ENCODE measurements at places on chromosomes 12 and 14.
A peak's percentile ranks its signal among the peaks of the same experiment; 100 is the strongest.

- no peak for DNase-seq
These were observed 46.2 kb downstream of the PAWR start for GRCh38 chr12:79644274-79645234.

- DNase-seq: peak; percentile 13
These were observed 1.6 kb upstream of the PAX9 start for GRCh38 chr14:36659822-36660735.

GRCh38 chr14:68506645-68507419, 286.0 kb downstream of the ZFP36L1 start:
- peak; percentile 51 for DNase-seq

DNA sequence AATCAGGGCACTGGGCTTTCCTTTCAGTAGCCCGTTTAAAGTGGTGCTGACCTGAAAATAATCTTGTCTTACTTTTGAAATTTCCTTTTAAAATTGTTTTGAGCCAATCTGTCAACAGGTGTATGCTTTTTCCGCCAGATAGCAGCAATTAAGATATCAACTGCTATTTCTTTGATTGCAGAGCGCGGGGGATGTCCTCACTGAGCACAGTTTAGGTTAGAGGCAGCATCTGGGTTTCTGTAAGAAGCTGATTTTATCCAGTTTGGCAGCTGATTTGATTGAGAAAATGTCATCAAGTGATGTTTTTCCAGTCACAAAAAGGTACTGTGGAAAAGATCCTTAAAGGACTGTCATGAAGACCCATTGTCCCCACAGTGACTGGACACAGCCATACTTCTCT, 371.8 kb downstream of the ADAMTS20 start:
- no peak for DNase-seq

- DNase-seq: no peak
These were observed 383.4 kb downstream of the VRK1 start for GRCh38 chr14:97180304-97181200.

DNA sequence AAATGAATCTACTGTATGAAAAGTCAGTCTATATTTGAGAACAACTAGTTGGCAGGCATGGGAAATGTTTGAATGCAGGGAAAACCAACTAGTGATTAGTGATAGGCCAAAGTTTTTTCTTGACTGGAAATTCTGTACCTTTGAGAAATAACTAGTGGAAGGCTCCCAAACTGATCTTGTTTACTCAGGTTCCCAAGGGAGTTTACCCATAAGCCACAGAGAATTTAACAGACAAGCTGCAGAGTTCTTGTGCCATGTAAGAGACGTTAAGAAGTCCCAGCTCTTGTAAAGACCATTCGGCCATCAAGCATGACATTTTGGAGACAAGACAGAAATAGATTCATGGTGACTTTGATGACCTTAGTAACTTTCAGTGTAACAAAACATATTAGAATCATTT, 1882.8 kb upstream of the SEL1L start:
- DNase-seq: no peak

- DNase-seq: no peak
These were observed 675.3 kb upstream of the USP15 start for GRCh38 chr12:61584943-61585342.

- no peak for DNase-seq
These were observed 603.5 kb downstream of the RPL10L start for GRCh38 chr14:46048127-46048526.

- DNase-seq: no peak
These were observed 237.0 kb upstream of the SSTR1 start for GRCh38 chr14:37970696-37971095.

GRCh38 chr14:27015065-27015464, 417.2 kb upstream of the NOVA1 start:
- DNase-seq: no peak

GRCh38 chr12:19915392-19916195, 452.7 kb upstream of the PDE3A start:
- DNase-seq: no peak

DNA sequence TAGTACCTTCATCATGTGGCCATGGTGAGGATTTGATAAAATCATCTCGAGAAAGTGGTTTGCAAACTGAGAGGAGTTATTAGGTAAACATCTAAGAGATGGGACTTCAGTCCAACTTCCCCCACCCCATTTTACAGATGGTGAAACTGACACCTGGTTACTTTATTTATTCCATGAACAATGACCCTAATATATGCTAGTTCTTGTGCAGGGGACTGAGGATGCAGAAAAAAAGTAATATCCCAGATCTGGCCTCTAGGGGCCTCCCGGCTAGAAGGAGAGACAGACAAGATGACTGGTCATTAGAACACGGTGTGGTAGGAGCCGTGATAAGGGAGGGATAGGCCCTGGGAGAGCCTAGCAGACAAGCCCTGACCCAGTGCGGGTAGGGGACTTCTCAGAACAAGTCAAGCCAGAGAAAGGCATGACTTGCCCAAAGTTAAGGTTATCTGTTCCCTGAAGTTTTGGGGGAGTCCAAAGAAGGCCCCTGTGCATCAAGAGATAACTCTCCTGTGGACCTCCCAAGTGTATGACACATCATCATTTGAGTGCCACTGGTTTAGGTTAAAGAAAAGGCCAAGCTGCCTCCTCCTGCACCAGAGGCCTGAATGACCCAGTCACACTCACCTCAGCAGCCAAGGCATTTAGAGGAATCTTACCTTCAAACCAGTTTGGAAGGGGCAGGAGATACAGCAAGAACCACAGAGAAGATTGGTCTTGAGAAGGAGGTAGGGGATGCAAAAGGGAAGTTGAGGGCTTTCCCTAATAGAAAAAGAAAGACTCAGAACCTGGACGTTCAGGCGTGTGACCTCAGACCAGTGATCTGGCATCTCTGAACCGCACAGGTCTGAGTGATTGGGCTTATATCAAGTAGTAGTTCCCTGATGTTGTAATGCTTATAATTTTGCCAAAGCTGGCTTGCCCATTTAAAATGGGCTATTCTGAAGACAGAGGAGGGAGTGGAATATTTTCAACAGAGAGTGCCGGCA, 1.6 kb downstream of the CMKLR1 start:
- DNase-seq: peak; percentile 61

DNA sequence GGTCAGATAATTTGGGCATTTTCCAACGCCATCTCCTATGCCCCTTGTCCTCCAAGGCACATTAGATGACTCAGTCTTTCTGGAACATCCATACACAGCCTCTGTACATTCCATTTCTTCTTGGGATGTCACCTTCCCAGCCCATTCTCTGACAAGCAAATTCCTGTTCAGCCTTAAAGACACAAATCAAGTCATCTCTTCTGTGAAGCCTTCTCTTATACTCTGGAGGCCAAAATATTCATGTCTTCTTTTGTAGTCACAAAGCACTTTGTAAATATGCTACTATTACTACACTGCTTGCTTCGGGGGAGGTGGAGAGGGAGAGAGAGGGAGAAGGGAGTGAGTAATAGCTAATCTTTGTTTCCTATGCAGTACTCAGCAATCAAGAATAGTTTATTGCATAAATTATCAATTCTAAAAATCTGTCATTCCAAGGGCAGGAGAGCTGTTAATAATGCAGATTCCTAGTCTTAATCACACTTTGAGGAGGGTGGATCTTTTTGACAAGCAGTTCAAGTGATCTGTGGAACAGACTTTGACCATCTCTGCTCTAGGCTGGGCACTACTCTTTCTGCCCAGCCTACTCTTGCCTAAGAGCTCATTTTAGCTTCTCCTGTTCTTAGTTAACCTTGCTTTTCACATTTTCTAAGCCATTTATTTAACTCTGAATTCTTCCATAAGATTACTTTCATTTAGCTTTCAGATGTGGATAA, 27.9 kb downstream of the KCNMB4 start:
- no peak for DNase-seq

- DNase-seq: no peak
These were observed 41.4 kb upstream of the AMIGO2 start for GRCh38 chr12:47121146-47121545.

- no peak for DNase-seq
These were observed 2.4 kb downstream of the GALNT6 start for GRCh38 chr12:51388846-51389245.

GRCh38 chr14:34059925-34060650, 109.2 kb upstream of the EGLN3 start:
- DNase-seq: peak; percentile 79

- no peak for DNase-seq
These were observed 204.7 kb upstream of the PELI2 start for GRCh38 chr14:55913324-55914025.

GRCh38 chr12:48980389-48980952, 2.3 kb downstream of the WNT1 start:
- DNase-seq: peak; percentile 47

DNA sequence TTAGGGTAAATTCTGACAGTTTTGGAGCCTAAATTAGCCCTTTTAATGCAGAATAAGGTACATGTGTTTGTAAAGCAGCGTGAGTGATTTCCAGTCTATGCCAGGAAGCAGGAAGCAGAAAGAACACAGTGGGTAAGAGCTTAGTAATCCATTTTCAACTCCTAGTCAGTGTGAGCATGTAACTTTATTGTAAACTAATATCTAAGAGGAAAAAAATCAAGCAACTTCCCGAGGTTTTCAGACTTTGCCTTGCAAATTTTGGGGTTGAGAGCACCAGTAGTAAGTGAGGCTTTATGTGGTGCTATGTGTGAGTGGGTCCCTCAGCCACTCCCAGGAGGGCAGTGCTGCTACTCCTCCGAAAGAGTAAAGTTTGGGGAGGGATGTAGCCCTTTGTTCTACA, 2.9 kb downstream of the CIPC start:
- peak; percentile 16 for DNase-seq

GRCh38 chr14:97791072-97791471, 993.9 kb downstream of the VRK1 start:
- no peak for DNase-seq

DNA sequence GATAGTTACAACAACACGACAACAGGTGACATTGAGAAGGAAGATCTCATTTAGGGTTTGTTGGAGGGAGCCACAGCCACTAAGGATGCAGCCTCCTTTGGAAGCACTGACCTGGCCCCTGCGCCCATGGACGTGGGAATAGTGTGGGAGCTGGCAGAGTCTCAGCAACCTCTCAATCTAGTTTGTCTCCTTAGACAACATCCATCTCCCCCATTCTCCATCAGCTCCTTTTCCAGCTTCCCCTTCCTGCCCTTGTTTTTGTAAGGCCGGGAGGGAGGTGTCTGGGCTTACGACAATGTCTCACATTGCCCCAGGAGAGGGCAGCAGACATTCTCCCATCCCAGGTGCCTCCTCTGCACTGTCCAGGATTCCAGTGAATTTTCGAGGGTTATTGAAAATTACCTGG, 170.2 kb upstream of the PZP start:
- no peak for DNase-seq

DNA sequence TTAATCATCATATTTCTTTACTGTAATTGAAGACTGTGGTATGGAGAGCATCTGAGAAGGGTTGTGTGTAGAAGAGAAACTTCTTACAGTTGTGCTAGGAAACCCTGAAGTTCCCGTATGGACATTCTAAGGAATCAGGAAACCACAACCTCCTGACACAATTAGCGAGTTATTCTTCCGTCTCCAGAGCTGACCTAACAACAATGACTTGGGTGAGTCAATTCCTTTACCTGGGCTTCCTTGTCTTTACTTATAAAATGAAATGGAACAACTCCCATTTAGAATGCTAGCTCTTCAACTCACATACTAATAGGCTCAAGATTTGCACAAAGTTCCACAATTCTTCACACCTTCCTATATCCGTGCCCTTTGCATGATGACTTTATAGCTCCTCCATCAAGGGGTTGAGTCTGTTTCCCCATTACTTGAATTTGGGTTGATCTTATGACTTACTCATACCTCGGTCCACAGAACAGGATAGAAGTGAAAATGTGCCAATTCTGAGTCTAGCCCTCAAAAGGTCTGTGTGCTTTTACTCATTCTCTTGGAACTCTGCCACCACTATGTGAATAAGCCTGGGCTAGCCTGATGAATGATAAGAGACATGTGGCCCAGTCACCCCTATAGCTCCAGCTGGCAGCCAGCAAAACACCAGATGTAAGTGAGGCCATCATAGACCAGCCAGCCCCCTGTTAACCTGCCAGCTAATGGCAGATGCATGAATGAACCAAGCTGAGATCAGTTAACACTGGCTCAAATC, 459.4 kb downstream of the ETNK1 start:
- DNase-seq: no peak

DNA sequence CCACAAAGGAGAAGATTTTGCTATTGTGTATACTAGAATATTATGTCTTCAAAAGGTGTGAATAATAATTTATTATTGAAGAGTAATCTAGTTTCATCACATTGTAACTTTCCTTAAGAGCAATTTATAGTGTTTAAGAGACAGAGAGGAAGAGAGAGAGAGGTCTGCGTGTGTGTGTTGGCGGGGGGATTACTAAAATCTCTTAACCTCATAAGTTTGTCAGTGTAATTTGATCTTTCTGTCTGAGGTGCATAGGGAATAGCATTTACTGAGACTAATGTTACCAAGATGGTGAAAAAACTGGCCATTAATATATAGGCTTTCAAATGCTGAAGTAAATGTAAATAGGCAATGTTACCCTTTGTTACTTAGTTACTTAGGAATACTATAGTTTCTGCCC, 48.2 kb upstream of the BTG1 start:
- no peak for DNase-seq

DNA sequence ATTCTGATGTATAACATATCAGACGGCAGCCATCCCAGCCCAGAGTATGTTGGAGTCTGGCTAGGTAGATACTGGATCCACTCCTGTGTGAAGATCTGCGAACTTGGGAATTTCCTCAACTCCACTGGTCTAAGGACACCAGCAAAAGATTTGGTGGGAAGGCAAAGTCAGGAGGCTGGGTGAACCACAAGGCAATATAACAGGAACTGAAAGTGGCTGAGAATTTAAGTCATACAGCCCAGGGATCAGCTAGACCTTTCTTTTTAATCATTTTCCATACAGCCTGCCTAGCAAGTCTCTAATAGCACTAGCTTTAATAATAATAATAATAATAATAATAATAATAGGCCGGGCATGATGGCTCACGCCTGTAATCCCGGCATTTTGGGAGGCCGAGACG, 34.8 kb downstream of the BRAP start:
- peak; percentile 33 for DNase-seq

DNA sequence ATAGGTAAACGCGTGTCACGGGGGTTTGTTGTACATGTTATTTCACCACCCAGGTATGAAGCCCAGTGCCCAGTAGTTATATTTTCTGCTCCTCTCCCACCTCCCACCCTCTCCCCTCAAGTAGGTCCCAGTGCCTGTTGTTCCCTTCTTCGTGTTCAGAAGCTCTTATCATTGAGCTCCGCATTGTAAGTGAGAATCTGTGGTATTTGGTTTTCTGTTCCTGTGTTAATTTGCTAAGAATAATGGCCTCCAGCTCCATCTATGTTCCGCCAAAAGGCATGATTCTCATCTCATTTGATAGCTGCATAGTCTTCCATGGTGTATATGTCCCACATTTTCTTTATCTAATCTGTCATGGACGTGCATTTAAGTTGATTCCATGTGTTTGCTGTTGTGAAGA, 6.9 kb upstream of the GPRC5D start:
- no peak for DNase-seq

DNA sequence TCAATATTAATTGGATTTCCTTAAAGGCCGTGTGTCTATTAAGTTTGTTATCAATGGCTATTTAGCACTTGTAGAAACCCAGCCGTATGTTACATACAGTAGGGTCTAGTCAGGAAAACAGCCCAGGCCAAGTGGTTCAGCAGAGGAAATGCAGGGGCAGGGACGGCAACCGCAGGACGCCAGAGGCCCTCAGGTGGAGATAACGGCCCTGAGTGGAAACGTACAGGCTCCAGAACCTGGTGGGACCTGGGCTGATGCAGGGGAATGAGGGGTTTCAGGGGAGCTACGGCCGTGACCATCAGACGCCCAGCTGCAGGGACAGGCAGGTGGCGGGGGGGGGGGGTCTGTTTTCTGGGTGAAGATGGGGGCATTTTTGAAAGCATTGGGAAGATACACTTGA, 3.7 kb upstream of the ANKLE2 start:
- DNase-seq: no peak

GRCh38 chr12:1805441-1806081, 14.8 kb upstream of the LRTM2 start:
- no peak for DNase-seq

Measured in GM10248 (cell line).